GM13976 (cell line): ENCODE measurements at places on chromosomes 3 and 15.

GRCh38 chr15:36678308-36678707 lies 98.9 kb downstream of the CDIN1 start:
- no peak for DNase-seq

DNA sequence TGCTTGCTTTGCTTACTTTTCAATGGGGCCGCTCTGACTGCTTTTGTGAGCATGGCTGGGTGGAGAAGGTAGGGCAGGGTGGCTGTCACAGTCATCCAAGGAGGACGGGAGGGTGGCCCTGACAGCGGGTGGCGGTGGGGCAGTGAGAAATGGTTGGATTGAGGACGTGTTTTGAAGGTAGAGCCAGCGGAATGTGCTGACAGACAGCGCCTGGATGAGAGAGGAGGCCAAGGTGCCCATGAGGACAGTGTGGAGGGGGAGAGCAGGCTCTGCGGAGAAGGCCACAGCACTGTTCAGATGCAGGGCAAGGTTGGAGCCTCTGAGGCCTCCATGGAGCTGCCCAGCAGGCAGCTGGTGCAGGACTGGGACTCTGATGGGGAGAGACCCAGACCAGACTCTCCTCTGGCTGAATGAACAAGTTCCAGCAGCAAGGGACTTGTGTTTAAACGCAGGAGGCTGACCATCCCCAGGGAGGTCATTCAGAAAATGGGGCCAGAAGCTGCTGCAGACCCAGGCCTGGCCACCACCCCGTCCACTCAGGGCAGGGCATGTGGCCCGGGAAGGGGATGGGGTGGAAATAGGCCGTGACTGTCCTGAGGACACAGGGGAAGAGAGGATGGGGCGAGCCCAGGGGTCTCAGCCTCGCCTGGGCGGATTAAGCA lies 120.3 kb upstream of the PRR20G start:
- no peak for DNase-seq

GRCh38 chr15:61018953-61019352 lies 210.1 kb downstream of the RORA start:
- no peak for DNase-seq

GRCh38 chr3:10002951-10003350 lies 16.3 kb upstream of the EMC3 start:
- DNase-seq, result no peak

DNA sequence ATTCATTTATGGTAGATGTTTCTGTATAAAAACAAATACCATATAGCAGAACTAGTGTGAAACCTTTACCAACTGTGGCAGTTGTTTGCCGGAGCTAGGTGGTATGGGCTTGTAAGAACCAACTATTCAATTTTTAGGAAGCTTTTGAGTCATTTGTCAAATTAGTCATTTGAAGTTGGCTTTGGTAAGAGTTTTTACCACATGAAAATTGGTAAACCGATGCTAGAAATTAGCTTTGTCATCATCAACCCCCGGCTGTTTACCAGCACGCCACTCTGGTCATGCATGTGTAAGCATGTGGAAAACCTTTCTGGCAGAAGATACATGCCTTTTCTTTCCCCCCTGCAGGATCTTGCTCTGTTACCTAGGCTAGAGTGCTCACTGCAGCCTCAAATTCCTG lies 63.3 kb downstream of the IL1RAP start:
- no peak for DNase-seq

DNA sequence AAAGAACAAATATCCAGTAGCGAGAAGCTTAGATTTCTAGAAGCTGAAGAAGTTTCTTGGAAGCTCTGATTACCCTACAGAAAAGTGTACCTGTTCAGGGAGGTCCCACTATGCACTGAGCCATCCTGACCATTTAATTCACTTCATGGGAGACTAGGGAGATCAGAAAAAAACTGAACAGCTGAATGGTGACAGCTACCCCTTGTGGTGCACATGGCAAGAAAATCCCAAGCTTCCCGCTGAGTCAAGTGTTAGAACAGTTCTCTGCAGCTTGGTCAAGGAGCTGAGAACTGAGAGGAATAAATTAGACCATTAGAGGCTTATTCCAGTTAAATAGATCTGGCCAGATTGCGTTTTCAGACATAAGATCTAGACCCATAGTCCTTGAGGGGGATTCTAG lies 197.2 kb upstream of the VEPH1 start:
- DNase-seq, result no peak

GRCh38 chr15:59830098-59830497 lies 141.0 kb upstream of the BNIP2 start:
- no peak for DNase-seq

- no peak for DNase-seq
Measured at GRCh38 chr3:167469381-167469780, 4.5 kb downstream of the SERPINI2 start.

- no peak for DNase-seq
Measured at GRCh38 chr15:51917493-51917892, 54.1 kb downstream of the LEO1 start.

- DNase-seq, result no peak
Measured at GRCh38 chr3:72224804-72225509, 440.0 kb upstream of the PROK2 start.

- DNase-seq, result no peak
Measured at GRCh38 chr3:152235709-152236298, 32.9 kb upstream of the MBNL1 start.

- peak; percentile 60 for DNase-seq
Measured at GRCh38 chr15:52789601-52790168, 451 bp downstream of the ONECUT1 start.

DNA sequence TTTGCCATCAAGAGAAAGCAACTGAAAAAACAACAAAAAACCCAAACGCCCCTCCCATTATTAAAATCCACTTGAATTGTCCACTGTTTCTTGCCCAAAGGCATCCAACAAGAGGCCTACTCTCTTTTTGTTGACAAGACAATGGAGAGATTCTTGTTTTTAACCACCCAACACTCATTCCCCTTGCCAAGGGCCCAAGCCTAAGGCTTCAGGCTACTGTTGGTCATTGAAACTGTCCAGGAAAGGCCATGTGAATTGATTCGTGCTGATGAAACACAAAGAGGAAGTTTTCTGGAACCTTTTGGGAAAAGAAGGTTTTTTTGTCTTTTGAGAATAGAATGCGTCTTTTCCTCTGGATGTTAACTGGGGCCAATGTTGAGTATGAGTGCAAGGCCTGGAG lies 157.4 kb upstream of the PFN2 start:
- no peak for DNase-seq

DNA sequence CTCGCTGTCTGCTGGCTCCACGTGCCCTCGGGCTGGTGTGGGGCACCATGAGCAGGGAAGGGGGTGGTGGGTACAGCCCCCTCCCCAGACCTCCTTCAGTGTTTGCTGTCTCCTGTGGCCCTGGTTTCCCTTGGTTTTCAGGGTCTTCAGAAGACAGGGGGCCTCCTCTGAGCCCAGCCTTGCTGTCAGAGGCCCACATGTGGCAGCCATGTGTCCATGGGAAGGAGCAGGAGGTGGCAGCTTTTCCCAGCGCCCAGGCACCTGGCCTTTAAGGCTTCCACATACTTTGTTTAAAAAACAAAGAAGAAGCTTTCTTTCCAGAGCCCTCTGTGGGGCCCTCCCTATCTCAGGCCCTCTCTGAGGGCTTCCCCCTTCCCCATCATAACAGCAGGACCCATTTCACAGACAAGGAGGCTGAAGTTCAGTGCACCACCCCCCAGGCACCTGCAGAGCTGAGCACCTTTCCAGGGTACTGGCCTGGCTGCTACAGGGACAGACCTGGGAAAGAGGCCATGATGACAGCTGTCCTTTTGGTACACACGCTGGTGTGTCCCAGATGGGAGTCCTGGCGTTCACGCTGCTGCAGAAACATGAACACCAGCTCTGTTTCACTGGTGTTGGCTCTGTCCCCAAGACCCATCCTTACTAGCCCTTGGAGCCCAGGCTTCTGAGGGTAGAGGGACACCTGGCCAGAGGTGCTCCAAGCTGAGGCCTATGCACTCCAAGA lies 73.7 kb downstream of the DNAJB8 start:
- no peak for DNase-seq

GRCh38 chr3:12948891-12949711 lies 107.7 kb upstream of the RPL32 start:
- DNase-seq, result peak; percentile 70

DNA sequence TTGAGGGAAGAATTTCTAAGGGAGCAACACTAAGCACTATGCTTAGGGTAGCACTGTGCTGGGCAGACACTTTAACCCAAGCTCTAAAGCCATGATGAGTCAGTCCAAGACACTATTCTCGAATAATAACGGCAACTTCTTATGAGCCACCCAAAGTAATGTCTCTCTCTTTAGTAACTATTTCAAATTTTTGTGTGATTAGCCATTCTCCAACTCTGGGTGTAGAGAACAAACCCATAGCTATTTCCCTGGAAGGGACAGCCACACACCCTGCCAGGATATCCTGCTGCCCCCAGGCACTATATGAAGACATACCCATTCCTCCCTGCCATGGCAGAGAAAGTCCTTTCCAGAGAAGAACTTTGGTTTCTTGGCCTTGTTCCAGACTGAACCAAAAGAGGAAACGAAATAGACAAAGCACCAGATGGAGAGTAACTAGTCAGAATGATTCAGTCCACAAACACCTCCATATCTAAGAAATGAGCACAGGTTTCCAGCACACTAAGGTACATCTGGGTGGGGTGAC lies 384.9 kb upstream of the THBS1 start:
- DNase-seq, result no peak

GRCh38 chr3:55518451-55518850 lies 31.3 kb upstream of the WNT5A start:
- no peak for DNase-seq

GRCh38 chr3:151859233-151859673 lies 14.2 kb upstream of the SUCNR1 start:
- no peak for DNase-seq

DNA sequence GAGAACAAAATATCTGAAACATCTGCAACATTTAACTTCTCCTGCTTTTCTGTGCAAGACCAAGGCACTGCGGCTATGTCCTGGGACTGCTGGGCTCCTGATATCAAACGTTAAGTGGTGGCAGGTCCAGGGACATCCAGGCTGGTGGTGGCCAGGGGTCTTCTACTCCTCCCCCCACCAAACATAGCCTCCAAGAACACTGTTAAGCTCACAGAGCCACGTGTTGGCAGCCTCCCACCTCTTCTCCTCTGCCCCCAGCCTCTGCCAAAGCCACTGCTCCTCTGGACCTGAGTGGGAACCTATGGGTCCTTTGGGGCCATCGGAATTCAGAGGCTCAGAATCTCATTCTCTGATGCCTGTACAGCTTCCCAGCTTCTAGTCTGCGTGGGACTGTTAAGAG lies 325.7 kb downstream of the ARRDC4 start:
- DNase-seq, result no peak

DNA sequence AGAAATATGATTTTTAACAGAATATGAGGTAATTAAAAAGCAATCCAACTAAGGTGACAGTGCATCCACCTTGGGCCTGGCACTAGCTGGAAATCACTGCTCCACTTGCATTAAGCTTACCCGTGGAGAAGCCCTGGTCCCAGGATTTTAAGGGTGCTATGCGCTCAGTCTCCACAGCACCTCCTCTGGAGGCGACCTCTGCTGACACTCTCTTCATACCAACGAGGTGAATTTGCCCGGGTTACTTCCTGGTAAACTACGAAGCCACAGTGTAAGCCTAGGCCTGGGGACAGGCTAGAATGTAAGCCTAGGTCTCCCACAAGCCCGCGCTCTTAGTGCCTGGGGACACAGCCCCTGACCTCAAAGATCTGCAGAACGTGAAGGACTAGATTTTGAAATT lies 793 bp downstream of the APOD start:
- no peak for DNase-seq

- no peak for DNase-seq
Measured at GRCh38 chr3:100084100-100084806, 30.0 kb downstream of the FILIP1L start.

GRCh38 chr15:55791551-55792400 lies 48.8 kb upstream of the PRTG start:
- no peak for DNase-seq

DNA sequence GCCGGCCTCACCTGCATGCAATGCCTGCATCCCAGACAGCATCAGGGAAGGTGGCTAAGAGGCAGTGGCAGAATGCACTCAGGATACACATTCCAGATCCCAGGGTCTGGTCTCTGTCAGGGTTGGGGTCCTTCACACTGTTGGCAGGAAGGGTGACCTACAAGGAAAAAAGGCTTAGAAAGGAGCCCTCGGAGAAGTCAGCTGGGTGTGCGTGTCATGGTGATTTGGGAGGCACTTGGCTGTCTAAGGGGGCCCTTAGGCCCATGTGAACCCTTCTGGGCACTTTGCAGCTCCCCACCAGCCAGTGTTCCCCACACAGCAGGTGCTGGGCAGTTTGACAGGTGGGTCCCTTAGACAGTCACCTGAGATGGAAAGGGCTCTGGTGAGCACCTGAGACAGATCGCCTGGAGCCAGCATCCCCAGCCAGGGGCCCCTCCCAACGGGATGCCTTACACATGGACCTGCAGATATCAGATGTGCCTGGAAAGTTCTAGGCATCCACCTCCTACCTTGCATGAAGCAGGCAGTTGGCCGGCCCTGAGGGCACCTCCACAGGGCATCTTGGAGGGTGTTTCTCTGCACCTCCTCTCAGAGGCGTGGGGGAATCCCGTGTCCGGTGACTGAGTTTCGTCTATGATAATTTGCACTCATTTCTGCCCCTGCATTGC lies 131.6 kb downstream of the LRRK1 start:
- no peak for DNase-seq

DNA sequence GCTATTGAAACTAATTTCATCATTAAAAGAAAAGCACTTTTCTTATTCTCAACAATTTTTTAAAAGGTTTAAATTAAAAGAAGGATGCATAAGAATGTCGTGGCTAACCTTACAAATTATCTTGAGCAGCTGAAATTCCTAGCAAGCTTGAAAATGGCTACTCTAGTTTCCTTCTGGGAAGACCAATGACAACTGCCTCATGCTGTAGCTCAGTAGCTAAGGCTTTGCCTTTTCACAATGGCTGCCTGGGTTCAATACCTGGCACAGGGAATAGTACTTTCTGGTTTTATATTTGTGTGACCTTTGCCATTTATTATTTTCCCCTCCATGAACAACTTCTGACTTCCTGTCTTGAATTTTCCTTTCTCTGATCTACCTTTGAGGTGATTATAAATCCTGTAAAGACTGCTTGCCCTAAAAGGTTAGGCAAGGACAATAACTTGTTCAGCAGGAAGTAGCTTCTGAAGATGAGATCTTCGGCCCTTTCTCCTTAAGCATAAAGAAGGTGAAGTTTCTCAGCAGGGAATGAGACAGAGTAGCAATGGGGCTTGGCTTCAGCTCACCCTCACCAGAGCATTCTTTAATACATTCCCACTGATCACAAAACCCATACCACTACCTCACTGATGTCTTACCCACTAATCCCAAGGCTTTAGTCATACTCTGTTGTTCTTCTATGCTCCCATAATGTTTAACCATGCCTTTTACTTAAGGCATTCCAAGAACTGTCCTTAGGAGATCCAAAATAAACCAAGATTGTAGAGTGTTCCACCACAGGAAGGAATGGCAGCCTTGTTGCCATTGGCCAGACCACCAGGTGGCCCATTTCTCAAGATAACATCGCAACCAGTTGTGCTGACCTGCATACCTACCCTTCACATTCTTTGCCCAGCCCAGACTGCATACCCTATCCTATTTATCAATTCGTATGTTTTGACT lies 276.8 kb downstream of the ULK4 start:
- no peak for DNase-seq
